ENCODE measurements at places on chromosomes 6 and 20.

DNA sequence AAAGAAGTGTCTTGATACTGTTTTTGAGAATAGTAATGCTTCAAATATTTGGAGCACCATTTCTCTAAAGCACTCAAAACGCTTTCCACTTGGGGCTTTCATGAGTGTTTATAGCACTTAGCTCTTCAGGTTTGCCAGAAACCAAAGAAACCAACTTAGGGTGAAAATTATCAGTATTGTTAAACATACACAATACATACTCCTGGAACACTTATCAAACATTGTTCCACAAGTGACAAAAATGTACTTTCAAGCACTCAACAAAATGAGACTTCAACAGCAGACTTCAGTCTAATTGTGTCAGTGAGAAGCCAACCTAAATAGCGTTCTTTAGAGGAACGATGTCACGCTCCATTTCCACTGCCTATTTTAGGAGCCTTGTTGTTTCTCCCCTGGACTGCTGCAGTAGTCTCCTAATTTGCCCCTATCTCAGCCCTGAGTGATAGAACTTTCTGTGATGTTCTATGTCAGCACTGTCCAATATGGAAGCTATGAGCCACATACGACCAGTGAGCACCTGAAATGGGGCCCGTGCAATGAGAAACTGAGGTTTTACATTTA lies 461.3 kb downstream of the KIF16B start:
- DNase-seq = no peak

DNA sequence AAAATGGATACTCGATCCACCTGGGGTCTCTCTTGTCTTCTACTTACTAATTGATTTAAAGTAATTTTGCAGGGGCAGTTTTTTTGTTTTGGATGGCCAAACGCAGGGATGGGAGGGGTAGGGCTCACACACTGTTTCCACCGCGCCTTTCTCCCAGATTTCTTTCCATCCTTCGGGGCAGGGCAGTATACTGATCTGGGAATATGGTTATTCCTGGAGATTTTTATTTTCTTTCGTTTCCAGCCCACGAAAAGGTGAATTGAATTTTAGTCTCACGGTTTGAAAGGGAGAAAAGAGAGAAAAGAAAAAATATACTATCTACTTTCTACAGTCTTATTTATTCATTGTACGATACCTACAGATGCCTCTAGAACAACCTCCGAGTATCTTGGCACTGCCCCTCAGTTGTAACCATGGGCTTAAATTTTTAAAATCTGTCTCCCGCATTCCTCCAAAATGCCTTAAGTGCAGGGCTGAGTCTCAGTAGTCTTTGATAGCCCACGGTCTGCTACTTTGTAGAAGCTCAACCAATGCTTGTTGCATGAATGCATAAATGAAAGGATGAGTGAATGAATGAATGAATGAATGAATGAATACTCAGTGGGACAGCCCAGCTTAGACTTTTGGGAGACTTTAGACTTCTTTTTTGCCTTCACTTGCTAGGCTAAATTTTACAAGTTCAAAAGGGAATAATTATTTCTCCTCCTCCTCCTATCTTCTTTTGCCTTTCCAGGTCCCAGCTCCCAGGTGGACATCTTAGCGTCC lies 18.1 kb upstream of the TRIM27 start:
- no peak for DNase-seq

GRCh38 chr6:55277646-55278045 lies 49.6 kb upstream of the GFRAL start:
- no peak for DNase-seq

GRCh38 chr20:59173938-59174491 lies 10.4 kb downstream of the ZNF831 start:
- no peak for DNase-seq

GRCh38 chr6:103231181-103231580 lies 1628.5 kb downstream of the HACE1 start:
- DNase-seq = no peak

DNA sequence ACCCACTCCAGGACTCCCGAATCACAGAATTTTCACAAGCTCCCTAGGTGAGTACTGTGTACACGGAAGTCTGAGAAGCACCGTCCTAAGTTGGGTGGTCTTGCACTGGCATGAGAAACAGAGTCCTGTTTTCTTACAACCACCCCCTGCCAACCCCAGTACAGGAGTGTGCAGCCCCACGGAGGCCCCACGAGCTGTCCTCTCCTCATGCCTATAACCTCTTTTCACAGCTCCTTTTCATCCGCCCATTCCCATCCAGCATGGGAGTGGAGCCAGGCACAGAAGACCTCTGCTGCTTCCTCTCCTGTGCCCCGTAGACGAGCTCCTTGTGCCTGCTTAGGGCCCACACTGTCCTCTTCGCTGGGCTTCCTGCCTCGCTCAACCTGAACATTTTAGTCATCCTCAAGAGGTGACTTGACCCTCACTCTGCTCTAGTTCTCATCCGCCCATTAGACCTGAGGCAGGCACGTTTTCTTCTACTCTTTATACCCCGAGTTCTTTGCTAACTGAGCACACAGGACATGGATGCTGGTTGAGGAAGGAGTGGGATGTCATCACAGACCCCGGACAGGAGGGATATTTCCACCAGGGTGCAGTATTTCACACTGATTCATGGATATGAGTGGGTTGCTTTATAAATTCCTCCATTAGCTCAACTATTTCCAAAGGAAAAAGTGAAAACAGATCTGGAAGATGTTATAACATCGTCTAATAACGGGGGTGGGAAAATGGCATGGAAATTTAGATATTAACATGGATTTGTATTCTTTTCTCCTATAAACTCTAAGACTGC lies 160.5 kb downstream of the TTLL2 start:
- DNase-seq = no peak

GRCh38 chr20:37598100-37598543 lies 70.4 kb upstream of the BLCAP start:
- DNase-seq = no peak

DNA sequence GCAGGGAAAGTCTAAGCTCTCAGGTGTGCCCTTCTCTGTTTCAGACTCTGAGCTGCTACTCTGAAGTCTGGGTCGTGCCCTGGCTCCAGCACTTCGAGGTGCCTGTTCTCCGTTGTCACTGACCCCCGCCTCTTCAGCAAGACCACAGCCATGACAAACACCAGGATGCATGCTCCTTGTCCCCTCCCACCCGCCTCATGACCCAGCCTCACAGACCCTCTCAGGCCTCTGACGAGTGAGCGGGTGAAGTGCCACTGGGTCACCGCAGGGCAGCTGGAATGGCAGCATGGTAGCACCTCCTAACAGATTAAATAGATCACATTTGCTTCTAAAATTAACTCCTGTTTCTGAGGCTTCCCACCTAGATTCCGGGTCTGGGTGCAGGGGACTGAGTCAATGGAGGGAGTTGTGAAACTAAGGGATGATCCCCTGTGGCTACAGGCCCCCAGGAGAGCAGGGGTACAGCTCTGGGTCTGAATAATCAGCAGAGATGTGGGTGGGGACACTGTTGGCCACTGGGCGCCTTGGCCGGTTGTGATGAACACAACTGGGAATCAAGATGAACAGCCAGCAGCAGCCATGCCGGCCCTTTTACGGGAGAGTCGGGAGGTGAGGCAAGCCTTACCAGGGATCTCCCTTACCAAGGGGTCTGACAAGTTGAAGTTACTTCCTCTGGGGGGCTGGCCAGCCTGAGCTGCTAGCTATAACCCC lies 10.7 kb downstream of the CST7 start:
- no peak for DNase-seq

- no peak for DNase-seq
These were observed 103.9 kb downstream of the ESR1 start for GRCh38 chr6:151911401-151911800.

- no peak for DNase-seq
These were observed 3.7 kb downstream of the FBXO5 start for GRCh38 chr6:152979116-152979515.

DNA sequence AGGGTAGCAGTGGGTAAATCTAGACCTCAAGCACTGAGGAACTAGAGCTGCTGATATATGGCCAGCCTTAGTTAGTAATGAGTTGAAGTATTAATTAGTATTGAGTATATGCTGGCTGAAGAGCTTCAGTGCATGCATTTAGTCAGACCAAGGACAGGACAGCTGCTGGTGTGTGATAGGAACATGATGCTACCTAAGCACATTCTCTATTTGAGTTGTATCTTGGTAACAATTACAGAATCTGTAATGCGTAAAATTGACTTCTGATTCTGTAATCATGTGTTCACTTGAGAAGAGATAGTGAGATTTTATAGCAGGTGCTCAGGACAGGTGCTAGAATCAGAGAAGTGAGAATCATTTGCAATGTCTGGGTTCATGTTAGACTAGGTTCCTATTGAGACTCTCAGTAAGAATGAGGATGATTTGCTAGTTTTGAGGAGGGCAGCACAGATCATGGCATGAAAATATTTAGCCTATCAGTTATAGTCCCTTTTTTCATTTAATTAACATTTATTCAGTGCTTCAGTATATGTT lies 369.4 kb upstream of the HS3ST5 start:
- DNase-seq = no peak

- no peak for DNase-seq
These were observed 1.1 kb upstream of the SLC22A23 start for GRCh38 chr6:3457710-3458602.

DNA sequence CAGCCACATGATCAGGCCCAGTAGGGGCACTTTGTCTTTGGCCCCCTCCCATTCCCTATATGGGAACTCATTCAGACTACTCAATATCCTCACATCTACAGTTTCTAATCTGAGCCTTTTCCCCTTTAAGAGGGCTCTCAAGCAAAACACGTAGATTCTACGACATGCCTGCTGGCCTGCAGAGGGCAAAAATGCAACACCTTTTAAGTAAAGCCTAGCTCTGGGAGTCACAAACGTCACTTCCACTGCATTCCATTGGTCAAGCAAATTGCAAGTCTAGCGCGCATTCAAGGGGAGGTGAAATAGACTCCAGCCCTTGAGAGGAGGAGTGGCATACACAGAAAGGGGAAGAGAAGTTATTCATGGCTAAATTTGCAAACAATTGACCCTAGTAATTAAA lies 70.6 kb downstream of the CDC40 start:
- no peak for DNase-seq

All from activated T-cell treated with anti-CD3 and anti-CD28 coated beads, Interleukin-2, amount 50 U/mL, for 4 hours (primary cell).